RPMI7951 (cell line): ENCODE measurements at places on chromosomes 16 and 17. TPM values are rescaled to one million over a fixed set of nuclear protein-coding genes. Genes with fewer than 3 reads are reported as not detected.

The MIS12 gene
- total RNA-seq, result 21.6 and 24.3 TPM in 2 replicates

The MARVELD3 gene
- total RNA-seq, result not detected in 2 replicates

DNA sequence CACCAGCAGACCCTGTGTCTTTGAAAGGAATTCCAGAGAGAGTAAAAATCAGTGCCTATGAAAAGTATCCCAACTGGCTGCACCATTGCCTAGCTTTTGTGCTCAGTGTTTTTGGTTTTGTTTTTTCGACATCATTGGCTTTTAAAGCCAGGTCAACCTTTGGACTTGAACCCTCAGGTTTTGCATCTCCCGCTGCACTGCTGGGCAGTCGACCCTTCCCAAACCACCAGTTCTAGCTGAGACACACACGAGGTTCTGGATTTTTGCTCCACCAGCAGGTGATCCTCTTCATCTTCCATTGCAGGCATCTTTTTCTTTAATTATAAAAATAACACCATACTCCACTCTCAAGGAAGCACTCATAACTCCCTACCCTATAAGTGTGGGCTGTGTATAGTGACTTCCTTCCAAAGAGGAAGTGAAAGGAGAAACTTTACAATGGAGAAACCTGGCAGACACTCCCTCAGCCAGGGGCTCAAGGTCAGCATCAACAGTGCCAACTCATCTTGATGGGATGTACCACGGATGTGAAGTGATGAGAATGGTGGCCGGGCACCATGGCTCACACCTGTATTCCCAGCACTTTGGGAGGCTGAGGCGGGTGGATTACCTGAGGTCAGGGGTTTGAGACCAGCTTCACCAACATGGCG lies 57.8 kb downstream of the BMERB1 start:
- DNase-seq, result no peak

- DNase-seq, result no peak
Measured at GRCh38 chr17:80478487-80479245, 2.3 kb upstream of the NPTX1 start.

- DNase-seq, result peak; percentile 96
Measured at GRCh38 chr16:65070831-65071432, 50.9 kb downstream of the CDH11 start.

- no peak for DNase-seq
Measured at GRCh38 chr16:9703731-9704130, 478.5 kb downstream of the GRIN2A start.

DNA sequence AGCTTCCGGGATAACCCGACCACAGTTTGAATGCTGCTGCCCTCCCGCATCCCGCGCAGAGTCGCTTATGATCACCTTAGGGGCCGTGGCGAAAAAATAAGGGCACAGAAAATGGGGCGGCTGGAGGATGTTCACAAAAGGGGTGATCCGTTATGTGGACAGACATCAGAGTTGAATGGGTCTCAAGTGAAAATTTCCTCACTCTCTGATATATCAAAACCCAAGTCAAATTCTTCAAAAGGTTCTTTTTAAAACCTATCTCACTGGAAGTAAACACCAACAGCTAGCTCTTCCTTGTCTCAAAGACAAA lies 400 bp upstream of the CEP112 start:
- no peak for DNase-seq
